Activated CD4-positive, alpha-beta T cell treated with anti-CD3 and anti-CD28 coated beads, Interleukin-2, amount 10 ng/mL, durations not matched to agents 24 days and 14 days (primary cell): ENCODE measurements at places on chromosomes 7 and 10. TPM values are rescaled to one million over a fixed set of nuclear protein-coding genes. Genes with fewer than 3 reads are reported as not detected.

The EPHA1 gene
- 0.09 and 0.26 TPM in 2 replicates for total RNA-seq

- no peak for DNase-seq
Observed at GRCh38 chr10:50456719-50457118, 167.0 kb downstream of the SGMS1 start.

GRCh38 chr10:5442990-5443370 lies 30.6 kb downstream of the NET1 start:
- peak; percentile 34 for DNase-seq

The CPA2 gene
- 0.14 TPM in 2 replicates for total RNA-seq

DNA sequence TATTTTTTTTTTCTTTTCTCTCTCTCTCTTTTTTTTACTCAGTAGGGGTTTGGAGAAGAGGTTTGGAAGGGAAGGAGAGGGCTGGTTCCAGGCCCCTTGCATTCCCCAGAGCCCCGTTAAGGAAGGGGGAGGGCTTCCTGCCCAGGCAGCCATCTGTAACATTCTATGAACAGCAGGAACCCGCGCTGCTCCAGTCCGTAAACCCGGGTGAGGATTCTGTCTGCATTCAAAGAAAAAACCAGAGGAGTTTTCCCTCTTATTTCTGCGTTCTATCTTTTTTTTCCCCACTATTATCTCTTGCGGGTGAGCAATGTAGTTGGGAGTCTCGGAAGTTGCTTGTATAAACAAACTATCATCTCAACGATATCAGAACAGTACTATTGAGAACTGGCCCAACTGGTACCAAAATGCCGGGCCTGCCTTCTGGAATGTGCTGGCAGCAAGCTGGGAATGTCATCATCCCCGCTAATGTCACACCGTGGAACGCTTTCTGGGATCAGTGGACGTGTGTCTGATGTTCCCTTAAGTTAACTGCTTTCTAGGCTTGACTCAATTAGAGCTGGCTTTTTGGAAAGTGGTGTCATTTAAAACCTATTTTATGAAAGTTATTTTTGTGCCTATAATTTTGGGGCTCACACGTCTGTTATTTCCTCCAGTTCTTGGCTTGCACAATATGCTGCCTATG lies 153.1 kb upstream of the MEOX2 start:
- DNase-seq = no peak

The MYPN gene
- not detected in 2 replicates for total RNA-seq

DNA sequence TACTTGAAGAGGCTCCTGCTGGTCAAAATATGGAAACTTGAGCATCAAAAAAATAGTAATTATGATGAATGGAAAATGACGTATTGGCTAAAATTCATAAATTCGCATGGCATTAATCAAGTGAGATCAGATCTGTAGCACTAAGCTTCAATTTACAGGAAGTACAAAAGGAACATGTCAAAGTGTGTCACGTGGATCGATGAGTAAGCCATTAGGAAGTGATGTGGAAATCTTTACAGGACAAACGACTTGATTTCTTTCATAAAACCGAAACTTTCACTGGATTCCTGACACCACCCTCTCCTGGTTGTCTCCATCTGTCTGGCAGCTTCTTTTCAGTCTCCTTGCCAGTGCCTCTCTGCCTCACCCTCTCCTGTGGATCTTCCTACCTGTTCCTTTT lies 25.8 kb downstream of the AKR1C8 start:
- no peak for DNase-seq

The ZNF727 gene
- not detected in 2 replicates for total RNA-seq

- no peak for DNase-seq
Observed at GRCh38 chr10:112507046-112507445, 60.0 kb downstream of the VTI1A start.

DNA sequence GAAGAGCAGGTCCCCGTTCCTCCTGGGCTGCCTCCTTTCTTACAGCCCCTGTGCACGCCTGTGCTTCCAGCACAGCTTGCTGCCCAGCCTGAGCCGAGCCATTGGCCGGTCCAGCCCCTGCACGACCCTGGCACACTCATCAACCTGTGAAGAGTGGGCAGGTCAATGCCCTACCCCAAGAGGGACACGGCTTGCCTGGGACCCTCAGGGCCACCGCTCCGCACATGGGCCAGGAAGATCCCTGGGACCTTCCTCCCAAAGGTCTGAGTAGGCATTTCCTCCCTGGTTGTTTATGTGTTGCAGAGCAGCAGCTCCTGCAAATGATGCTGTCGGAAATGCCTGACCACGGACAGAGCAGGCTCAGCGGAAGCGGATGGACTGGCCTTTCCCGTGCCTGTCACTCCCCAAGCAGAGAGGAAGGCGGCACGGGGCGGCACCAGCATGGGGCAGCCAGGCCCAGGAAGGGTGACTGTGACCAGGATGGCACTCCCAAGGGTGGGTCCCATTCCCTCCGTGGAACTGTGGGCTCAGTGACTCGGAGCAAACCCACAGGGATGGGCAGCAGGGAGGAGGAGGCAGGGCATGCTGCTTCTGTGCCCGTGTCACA lies 252.5 kb downstream of the TNS3 start:
- DNase-seq = no peak

The NPSR1 gene
- total RNA-seq = not detected in 2 replicates

DNA sequence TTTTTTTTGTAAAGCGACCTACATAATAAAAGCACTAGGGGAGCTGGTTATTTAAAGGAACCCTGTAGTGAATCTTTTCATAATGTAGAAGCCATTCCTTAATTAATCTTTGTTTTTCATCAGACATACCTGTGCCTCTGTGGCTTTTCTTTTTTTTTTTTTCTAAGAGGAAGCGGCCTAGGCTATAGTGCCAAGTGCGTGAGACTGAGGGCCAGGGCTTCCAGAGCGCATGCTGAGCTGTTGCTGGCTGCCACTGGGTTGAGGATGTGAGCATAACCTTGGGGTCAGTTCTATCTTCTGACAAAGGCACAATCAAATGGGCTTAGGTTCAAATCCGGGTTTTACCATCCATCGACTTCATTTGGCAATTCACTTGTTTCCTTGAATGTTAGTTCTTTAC lies 103.7 kb downstream of the NEUROD6 start:
- no peak for DNase-seq

DNA sequence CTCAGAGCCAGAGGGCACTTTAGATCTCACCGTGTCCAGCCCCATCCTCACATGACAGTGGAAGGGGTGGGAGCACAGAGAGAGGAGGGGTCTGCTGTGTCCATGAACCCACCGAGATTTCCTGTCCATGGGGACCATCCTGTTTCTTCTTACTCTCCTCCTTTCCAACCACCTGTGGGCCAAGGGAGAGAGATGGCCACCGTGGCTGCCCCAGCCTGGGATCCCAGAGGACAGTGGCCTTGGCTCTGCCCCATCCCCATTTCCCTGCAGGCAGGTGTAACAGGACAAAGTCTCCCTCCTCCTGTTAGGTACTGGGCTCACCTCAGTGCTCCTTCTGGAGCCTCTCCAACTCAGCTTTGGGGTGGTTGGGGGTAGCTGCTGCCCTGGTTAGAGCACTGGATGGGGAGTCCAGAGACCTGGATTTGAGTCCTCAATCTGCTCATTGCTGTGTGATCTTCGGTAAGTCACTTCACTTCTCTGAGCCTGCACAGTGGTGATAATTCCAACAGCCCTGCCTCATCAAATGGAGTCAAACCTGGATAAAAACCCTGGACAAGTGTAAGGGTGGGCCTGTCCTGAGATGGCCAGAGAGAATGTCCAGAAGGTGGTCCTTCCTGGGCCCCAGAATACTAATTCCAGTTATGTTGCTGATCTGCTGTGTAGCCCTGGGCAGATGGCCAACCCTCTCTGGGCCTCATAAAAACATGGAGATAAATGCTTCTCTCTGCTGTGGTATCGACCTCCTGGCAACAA lies 17.8 kb upstream of the PCBD1 start:
- DNase-seq = no peak

GRCh38 chr10:123464430-123465323 lies 201.5 kb upstream of the GPR26 start:
- no peak for DNase-seq

The SEMA3C gene
- not detected in 2 replicates for total RNA-seq

DNA sequence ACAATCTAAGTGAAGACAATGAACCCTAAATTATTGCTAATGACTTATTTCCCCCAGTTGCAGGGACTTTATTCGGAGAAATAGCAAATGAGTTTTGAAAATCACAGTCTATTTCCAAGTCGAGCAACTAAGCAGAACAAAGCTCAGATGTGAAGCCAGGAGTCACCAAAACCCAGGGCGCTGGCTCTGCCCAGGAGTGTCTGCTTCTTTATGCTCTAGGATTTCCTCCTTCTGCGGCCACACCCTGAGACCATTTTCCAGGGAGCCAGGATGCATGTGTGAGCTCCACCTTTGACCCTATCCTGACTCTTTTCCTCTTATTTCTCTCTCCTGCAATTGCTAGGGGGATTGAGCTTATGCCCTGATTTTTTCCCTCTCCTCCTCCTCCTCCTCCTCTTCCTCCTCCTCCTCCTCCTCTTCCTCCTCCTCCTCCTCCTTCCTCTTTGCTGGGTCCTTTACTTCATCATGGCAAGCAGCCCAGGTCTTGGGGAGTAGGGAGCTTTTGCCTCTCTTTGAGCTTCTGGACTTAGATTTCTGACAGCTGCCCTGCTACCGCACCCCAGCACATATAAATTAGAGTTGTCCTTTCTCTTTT lies 234.4 kb downstream of the ARL4A start:
- DNase-seq = no peak

The FGFBP3 gene
- 2.5 and 2.7 TPM in 2 replicates for total RNA-seq

DNA sequence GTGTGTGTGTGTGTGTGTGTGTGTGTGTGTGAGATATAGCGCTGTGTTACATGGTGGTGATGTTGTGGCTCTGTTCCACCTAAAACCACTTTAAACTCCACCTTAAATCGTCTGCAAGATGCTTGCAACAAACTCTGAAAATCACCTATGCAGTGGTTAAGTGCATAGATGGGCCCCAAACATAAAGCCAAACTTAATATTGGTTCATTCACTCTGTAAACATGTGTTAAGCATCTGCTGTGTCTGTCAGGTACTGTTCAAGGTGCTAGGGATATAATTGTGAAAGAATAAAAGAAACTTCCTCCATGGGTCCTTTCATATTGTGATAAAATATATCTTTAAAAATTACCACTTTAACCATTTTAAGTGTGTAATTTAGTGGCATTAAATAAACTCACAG lies 645.4 kb upstream of the SORCS1 start:
- DNase-seq = no peak

DNA sequence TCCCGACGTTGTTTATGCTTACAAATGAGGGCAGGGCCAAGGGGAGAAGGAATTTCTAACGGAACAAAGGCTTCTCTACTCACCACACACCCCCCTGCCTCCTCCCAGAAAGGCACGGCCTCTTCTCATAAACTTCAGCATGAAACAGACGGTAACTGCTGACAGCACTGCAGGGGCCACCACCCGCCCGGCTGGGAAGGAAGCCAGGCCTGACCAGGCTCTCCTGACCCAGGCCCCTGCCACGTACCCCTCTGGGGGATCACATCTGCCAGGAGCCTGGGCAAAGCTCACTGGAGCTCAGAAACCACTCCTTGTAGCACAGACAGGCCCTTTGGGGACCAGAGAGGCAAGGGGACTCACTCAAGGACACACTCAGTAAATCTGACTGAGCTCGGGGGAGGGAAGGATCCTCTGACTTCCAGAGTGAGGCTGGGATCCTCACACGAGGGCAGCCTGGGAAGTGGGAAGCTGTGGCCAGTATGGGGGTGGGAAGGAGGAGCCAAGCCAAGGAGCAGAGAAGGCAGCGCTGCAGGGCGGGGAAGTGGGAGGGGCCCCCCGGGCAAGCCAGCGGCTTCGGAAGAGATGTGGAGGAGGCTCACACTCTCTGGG lies 46.1 kb downstream of the ZCCHC24 start:
- no peak for DNase-seq

The GFRA1 gene
- not detected in 2 replicates for total RNA-seq

DNA sequence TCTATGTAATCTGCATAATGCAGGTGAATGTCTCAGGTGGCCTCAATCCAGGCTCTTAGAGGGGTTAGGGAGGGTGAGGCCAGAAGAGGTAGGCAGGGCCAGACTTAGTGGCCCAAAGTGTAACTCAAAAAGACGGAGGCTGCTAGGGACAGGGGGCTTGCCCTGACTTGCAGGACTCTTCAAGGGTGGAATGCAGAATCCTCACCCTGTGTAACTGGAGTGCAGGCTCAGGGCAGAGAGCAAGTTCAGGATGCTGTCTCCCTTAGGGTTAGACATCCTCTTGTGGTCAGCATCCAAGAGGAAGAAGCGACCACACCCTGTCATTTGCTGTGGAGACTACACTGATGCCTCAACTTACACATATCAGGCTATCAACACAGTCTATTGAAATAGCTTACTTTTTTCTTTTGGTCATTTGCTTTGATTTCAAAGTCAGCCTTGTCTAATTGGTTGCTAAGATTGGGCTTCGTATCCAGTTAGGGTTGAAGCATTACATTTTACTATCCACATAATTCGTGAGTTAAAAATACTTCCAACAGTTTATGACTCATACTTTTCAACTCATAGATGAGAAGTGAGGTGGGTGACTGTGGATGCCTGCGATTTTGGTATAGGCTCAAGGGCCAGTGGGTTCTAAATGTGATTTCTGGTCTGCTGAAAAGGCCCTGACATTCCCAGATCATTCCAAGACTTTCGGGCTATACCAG lies 563.6 kb downstream of the SUGCT start:
- DNase-seq = no peak

The PTN gene
- not detected in 2 replicates for total RNA-seq

DNA sequence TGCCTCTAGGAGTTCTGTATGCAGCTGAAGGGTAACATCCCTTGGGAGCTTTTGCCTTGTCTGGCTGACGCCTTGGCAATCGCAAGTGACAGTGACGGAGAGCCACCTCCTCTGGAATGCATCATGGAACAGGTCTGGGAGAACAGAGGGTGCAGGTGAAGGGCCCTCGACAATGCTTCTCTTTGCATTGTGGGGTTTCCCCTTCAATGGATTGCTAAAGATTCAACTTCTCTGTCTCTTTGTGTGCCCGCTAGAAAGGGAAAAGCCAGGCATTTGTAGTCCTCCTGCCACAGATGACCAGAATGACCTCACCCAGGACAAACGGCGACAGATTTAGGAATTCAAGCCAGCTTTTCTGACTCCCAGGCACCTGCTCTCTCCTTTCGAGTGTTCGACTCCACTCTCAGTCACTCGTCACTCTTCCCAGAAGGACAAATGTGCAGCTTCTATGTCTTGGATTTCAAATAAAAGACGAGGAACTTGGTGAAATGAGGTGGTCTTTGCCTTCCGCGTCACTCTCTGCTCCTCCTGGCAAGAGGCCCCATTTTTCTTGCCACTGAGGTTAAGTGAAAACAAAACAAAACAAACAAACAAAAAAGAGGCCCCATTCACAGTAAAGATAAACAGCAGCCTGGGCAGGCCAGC lies 26.1 kb downstream of the IL2RA start:
- DNase-seq = peak; percentile 53

The VPS37D gene
- total RNA-seq = 0.40 and 0.47 TPM in 2 replicates

The NME8 gene
- not detected in 2 replicates for total RNA-seq

DNA sequence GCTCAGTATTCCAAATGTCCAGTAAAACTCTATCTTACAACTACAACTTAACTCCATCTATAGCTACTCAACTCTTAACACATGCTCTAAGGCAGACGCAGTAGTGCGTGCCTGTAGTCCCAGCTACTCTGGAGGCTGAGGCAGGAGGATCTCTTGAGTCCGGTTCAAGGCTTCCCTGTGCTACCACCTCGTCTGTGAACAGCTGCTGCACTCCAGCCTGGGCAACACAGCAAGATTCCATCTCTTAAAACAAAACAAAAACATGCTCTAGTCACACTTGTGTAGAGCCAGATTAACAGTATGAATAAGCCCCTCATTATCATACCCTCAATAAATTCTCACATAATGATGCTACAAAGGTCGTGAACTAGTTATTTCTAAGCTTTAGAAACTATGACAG lies 3.6 kb downstream of the BAZ1B start:
- no peak for DNase-seq

The TSPAN12 gene
- not detected in 2 replicates for total RNA-seq

GRCh38 chr10:17423632-17424186 lies 30.7 kb downstream of the ST8SIA6 start:
- no peak for DNase-seq
